ENCODE measurements at places on chromosomes 7 and 10.

DNA sequence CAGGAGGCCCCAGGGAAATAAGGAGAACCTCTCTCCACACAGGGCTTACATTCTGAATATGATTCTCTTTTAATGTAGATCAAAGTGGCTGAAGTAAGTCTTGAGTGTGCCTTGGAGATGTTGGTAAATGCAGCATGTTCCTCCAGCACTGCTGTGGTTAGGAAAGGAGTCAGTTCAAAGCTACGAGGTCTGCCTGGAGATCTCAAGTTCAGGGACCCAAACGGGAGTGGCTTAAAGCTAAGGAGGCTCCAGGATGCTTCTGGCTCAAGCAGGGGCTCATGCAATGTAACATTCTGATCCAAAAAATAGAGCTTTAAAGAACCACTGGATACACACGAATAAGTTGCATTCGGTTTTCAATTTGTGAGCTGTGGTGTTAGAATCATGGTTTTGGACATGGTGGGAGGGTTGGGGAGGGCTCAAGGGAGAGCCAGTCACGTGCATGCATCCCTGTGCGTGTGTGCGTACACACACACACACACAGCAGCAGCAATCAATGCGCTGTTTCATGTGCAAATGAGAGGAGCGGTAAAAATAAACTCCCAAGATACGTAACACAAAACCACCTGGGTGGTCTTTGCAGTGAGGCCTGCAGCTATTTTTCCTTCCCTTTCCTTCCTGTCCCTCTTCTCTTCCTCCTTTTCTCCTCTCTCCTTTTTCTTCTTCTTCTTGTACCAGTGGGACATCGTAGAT is 70.5 kb downstream of the AOAH start:
- no peak for DNase-seq

GRCh38 chr7:53473371-53473770 is 437.9 kb downstream of the POM121L12 start:
- no peak for DNase-seq

DNA sequence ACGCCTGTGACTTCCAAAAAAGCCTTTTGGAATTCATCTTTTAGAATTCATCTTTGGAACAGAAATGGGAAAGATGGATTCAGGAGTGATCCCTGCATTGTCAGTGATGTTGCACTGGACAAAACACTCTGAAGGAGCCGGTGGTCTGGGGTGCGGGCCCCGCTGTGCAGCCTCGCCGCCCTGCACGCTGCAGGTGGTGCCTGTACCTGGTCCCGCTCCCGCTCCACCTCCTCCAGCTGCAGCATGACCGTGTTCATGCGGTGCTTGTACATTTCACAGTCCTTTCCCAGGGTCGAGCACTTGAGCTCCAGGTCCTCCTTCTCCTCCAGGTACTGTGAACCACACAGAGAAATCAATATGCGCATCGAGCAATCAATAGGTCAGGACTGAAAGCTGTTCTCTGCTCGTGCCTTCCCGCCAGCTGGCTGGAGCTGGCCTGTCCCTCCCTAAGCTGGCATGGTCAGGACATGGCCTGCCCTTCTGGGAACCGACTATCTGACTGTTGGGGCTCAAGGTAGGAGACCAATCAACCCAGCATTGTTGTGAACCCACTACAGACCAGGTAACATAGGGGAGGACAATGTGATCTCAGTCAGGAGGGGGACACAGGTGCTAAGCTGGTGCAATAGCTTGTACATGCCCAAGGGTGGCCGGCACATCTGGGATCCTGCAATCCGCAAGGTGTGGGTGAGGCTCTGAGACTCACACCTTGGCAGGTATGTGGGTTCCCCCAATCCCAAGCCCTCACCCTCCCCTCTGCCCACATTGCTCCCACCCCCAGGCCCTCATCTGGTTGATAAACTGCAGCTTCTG is 93.8 kb upstream of the GNA12 start:
- DNase-seq = no peak

- DNase-seq = no peak
Measured at GRCh38 chr10:74297389-74298080, 146.5 kb downstream of the ADK start.

GRCh38 chr10:43892062-43892770 is 243.5 kb upstream of the ZNF32 start:
- no peak for DNase-seq

DNA sequence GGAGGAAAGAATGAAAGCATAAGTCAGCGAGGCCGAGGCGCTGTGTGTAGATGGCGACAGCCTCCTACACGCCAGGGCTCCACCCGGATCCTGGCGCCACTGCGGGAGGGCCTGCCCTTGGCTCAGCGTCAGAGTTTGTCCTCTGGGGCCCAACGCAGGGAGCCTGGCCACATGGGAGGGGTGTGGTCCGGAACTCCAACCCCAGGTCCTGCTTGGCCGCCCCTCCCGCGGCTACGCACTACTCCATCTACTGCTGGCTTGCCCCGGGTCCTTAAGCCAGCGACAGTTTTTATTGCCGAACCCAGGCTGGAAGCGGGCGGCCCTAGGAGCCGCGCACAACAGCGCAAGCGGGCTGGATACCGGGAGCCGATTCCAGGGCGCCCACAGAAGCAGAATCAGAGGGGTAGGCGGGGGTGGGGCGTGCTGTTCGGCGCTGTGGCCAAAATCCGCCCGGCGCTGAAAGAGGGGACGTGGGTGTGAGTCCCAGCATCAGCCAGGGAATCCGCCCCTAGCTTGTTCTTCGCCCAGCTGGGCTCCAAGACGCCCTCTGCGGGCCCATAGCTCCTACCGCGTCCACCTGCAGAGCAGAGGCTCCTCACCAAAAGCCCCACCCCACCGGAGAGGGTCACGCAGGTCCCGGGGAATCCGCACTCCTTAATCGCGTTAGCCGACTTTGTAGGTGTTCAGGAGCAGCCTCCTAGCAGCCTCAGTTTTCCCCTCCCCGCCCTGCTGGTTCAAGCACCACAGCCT is 4.5 kb downstream of the KAZALD1 start:
- DNase-seq = no peak

GRCh38 chr7:99314504-99314903 is 11.2 kb upstream of the ARPC1A start:
- no peak for DNase-seq

- DNase-seq = no peak
Measured at GRCh38 chr7:106765727-106766355, 99.2 kb upstream of the PIK3CG start.

DNA sequence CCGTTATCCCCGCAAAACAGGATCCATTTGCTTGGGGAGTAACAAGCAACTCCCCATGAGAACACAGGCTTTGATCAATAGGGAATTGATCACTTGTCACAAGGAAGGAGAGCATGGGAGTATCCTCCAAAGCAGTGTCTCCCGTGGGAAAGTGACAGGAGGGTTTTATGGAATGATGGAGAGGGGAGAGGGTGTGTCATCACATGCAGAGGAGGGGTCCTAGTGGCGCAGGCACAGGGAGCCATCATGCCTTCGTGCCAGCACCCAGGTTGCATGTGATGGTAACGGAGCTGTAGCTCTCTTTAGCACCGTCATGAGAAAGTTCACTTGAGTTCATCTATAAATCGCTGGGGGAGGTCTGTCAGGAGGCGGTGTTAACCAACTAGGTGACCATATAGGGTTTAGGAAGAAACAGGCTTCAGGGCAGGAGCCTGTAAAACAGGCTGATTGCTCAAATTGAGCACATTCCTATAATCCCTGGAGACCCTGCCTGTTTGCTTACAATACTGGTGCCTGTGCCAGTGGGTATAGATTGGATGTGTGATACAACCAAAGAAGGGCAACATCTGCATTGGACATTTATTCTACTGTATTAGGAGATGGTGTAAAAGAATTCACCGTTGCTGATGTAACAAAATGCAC is 428.5 kb downstream of the GALNT17 start:
- no peak for DNase-seq

GRCh38 chr10:22503315-22504088 is 158.2 kb downstream of the SPAG6 start:
- no peak for DNase-seq

DNA sequence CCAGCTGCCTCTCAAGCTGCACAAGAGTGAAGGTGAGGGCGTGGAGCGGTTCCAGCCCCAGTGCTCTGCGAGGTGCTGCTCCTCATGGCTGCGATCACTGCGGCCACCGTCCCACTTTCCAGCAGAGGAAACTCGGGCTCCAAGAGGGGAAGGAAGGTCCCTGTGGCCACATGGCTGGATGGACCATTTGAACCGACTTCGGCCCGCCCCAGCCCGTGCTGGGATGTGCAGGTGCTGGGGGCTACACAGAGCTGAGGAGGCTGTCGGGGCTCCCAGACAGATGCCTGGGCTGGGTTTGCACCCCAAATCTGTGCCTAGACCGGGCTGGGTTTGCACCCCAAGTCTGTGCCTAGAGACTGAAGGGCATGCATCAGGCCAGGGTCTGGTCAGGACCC is 186.6 kb downstream of the DNAJB6 start:
- no peak for DNase-seq

GRCh38 chr7:2046581-2047565 is 185.9 kb downstream of the MAD1L1 start:
- DNase-seq = no peak

DNA sequence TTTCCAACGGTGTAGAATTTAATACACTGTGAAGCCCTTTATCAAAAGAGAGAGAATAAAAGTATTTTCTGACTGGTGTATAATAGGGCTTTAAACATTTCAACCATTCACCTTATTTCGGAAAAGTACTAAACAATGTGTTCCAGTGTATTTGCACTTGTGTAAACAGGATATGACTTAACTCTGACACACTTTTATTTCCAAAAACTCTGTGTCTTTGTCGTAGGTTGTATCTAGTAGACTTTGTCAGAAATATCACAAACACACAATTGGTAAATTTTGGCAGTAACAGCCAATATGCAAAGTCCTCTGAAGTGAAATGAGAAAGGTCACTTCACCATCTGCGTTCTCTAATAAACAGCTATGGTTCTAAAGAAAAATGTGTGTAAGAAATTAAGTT is 10.3 kb upstream of the TSPAN13 start:
- DNase-seq = no peak

- no peak for DNase-seq
Measured at GRCh38 chr7:18614841-18615240, 119.3 kb downstream of the HDAC9 start.

DNA sequence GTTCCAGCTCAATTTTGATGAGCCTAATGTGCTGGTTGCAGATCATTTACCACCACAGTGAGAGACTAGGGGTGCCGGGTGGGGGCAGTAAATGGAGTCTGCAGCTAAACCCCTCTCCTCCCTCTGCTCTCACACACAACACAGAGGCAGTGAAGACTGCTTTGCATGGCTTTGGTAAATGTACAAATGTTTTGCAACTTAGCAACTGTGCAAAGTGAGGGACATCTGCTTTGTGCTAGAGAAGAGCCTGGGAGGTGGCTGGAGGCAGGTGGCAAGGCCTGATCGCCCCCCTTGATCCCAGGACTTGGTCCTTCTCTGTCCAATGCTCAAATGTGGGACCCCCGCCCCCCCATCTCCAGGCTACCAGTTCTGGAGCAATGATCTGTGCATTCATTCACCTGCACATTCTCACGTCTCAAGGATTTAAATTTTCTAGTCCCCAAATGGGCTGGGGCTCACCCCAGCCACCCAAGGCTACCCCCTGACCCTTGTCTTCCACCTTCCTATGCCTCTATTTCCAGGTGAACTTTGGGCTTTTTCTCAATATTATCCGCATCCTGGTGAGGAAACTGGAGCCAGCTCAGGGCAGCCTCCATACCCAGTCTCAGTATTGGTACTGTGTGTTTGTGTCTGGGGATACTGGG is 11.6 kb downstream of the GHRHR start:
- DNase-seq = no peak

- DNase-seq = no peak
Measured at GRCh38 chr7:87920578-87920977, 13.5 kb upstream of the ADAM22 start.

DNA sequence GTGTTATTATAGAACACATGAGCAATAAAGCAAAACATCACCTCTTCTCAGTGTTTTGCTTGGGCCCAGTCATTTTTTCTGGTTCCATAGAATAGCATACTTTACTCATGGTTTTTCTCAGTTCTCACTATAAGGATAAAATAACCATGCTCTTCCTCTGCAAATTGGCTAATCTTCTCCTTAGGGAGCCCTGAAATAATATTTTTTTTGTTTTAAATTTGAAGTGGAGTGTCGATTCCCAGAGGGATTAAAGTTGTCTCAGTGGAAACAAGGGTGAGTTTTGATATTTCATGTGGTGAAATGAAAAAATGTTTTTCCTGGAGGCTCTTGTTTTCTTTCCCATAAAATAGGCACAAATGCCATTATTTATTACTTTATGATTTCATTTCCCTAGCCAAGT is 127.3 kb downstream of the NOC3L start:
- DNase-seq = no peak

DNA sequence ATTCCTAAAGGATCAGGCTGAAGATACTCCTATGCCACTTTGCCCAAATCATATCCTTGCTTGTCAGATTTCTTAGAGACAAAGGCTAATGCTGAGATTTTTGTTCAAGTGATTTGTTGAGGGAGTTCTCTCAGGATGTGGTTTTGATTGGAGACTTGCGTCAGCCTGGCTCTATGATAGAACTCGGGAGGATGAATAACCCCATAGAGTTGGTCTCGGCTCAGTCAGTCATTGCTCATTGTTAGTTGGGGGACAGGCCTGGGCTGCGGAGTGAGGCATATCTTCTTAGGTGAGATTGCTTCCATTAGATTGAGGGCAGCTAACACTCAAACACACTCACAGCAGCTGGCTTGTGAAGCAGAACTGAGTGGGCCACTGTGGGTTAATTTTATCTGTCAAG is 203.4 kb downstream of the KIF20B start:
- no peak for DNase-seq

GRCh38 chr10:12130237-12130872 is 878 bp downstream of the SEC61A2 start:
- peak; percentile 53 for DNase-seq

DNA sequence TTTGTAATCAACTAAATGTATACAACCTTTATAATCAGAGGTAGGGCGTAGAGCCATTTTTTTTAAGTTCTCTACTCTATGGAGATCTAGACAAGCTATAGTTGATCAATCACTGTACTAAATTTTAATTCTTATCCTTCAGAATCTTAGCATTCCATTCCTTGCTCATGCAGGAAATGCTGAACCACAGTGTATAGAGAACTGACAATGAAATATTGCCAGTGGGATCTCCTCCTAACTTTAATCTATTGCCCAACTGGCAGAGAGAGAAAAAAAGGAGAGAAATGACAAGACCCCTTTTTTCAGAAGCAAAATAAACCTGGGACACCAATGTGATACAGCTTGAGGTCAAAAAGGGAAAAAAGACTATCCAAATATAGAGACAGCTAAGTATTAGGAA is 26.4 kb upstream of the PPP3CB start:
- DNase-seq = no peak

- no peak for DNase-seq
Measured at GRCh38 chr10:74634995-74635536, 191.3 kb upstream of the KAT6B start.

DNA sequence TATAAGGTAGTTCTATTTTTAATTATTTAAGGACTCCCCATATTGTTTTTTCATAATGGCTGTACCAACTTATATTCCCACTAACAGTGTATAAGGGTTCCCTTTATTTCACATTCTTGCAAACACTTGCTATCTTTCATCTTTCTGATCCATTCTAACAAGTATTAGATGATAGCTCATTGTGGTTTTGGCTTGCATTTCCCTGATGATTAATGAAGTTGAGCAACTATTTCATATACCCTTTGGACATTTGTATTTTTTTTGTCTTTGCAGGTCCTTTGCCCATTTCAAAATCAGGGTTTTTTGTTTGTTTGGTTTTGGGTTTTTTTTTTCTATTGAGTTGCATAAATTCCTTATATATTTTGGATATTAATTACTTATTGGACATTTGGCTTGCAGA is 107.2 kb downstream of the EPC1 start:
- DNase-seq = no peak

Data from hippocampal formation (tissue), 2 donors.